ENCODE measurements at places on chromosomes 7 and 10.
A peak's percentile ranks its signal among the peaks of the same experiment; 100 is the strongest.

GRCh38 chr10:67506083-67506756 is 189.8 kb downstream of the CTNNA3 start:
- DNase-seq, result no peak

GRCh38 chr7:90859521-90859920 is 263.4 kb downstream of the CDK14 start:
- DNase-seq, result no peak

DNA sequence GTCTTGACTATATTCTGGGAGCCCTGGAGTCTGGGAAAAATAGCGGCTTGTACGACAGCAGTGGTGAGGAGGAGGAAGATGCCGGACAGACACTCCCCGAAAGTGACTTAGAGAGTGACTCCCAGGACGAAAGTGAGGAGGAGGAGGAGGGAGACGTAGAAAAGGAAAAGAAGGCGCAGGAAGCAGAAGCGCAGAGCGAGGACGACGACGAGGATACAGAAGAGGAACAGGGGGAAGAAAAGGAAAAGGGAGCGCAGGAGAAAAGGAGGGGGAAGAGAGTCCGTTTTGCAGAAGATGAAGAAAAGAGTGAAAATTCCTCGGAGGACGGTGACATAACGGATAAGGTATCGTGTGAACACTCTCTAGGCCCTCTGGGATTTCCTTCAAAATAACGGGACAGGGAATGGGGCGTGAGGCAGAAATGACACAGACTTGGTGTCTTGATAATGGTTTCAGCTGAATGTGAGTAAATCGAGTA is 908 bp downstream of the NOM1 start:
- no peak for DNase-seq

GRCh38 chr7:159104188-159104920 is 40.3 kb downstream of the VIPR2 start:
- no peak for DNase-seq

DNA sequence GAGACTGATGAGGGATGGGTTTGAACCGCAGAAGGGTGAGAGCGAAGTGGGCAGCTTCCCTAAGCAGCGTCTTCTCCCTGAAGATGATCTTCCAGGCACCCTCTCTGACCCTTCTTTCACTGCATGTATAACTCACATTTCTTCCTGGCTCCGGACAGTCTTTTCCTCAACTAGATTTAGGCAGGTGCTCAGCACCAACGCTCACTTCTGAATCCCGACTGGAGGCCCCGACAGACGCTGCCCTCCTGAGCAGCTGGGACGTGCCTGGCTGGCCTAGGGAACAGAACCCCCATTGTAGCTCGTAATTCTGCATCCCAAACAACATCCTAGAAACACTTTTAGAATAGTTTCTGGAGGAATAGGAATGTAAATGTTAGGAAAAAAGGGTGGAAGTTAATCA is 206.6 kb downstream of the DIP2C start:
- DNase-seq, result no peak

- DNase-seq, result no peak
These were observed 36.0 kb upstream of the FAM20C start for GRCh38 chr7:156111-157007.

- no peak for DNase-seq
These were observed 1.3 kb downstream of the SNX10 start for GRCh38 chr7:26292768-26293560.

DNA sequence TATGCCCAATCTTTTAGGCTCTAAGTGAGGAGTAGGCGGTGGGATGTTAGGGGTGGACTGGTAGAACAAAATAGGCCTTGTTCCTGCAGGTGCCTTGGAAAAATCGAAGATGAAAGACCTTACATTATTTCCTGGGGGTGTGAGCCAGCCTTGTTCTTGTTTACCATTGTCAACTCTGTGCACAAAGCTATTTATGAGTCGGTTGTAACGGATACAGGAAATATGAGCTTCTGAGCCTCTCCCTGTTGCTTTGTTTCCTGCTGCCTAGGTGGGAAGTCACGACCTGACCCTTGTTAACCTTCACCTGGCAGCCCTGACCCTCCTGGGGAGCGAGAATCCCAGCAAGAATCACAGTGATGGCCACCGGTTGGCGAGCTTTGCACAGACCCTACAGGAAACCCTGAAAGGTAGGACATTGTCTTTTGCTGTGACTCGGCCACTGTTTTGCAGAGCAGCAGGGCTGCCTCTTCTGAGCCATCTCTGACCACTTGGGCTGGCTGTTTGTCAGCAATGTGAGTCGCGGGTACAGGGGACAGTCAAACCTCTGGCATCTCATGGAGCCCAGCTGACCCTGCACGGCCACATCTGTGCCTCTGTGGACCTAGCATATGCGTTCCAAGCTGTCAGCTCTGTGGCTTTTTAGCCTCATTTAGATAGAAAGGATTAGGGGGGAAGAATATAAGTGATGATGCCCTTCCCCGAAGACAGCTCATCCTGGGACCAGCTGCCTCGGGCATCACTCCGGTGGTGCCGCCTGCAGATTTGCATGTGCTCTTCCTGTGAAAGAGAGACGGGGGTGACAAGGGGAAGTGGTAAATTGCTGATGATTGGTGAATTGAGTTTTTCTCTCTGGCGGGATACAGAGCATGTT is 102.1 kb upstream of the ANLN start:
- DNase-seq, result peak; percentile 29

DNA sequence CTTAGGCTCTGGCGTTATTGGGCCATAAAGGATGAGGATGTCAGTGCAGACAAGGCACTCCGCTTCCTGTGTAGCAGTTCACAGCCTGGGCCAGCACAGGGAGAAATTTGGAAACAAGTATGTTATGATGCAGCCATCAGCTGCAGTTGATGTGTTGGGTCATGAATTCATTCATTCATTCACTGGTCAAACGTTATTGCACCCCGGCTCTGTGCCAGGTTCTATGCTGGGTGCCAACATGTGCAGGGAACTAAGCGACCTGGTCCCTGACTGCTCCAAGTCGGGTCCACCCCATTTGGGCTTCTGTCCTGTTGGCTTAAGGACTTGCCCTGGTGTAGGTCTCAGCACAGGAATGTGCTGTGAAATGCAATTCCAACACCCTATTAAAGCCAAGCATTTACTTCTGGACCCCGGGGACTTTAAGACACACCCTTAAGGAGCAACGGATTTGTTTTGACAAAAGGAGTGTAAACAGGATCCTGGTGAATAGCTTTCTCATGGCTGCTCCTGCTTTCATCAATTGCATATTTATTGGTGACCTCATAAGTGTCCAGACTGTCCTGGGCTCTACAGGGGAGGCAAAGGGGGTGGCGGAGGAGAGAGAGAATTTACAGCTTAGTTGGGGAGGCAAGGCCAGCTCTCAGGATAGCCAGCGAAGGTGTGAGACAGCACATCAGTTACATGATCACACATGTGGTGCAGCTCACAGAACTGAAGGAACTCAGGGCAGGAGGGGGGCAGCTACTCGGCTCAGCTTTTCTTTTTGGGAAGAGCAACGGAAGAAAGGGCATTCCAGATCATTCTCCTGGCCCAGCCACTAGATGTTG is 158.6 kb downstream of the GRK5 start:
- DNase-seq, result no peak

- DNase-seq, result no peak
These were observed 45.8 kb downstream of the HDAC9 start for GRCh38 chr7:18541181-18541870.

DNA sequence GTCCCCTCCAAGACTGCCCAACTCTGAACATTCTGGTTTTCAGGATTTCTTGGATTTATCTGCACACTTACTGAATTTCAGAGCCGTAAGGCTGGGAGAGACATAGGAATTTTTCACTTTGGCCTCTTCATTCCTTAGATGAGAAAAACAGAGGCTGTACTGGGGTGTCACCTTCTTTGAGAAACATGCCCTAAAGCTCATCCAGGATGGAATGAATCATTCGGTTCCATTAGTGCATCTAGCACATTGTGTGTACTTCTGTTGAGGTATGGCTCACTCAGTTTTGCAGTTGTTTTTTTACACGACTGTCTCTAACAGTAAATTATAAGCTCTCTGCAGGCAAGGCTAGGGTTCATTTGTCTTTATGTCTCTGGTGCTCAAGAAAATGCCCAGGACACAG is 383.4 kb downstream of the GATA3 start:
- no peak for DNase-seq

- no peak for DNase-seq
These were observed 43.0 kb downstream of the CH25H start for GRCh38 chr10:89164080-89164479.

DNA sequence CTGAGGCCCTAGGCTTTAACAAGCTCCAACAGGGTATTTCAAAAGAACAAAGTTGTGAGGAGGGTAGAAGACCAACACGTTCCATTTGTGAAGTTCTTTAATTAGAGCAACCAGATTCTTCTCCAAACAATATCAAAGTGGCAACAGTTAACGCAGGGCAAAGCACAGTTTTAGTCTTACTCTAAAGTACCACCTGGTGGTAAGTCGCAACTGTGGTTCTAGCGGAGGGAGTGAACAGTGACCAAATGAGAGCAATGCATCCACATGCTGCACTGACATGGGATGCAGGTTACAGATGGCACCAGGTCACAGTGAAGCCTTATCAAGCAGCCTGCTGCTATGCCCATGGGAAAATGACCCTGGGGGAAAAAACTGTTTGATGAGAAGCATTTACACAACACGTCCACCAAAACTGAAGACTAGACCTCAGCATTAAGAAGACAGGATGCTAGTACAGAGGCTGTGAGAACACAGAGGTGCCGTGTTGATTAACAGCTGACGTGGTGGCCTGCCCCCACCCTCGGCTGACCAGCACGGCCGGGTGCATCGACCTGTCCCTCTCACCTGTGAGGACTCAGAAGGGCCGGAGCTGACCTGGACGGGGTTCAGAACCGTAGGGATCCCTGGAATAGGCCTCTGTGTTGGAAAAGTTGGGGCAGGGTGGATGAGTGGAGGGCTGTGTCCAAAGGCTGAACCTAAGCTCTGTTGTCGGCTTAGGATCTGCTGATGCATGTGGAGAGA is 211.2 kb downstream of the GLI3 start:
- no peak for DNase-seq

DNA sequence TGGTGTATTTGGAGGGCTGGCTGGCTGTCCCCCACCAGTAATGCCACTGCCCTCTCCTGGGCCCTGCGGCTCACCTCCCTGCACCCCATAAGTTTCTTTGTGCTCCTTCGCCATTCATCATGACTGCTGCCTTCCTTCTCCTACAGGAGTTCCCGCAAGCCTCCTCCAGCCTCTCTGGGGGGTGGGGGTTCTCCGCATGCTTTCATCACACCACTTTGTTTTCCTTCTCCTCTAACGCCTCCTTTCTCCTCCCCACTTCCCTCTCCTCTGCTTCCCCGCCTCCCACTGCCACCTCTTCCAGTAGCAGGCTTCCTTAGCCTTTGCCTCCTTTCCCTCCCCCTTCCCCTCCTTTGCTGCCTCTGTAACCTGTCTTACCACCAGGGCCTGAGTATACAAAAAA is 58.1 kb downstream of the PAX2 start:
- no peak for DNase-seq

- no peak for DNase-seq
These were observed 477 bp upstream of the FBXW4 start for GRCh38 chr10:101695404-101695890.

- DNase-seq, result no peak
These were observed 44.8 kb downstream of the GNAT3 start for GRCh38 chr7:80467069-80467468.

- DNase-seq, result no peak
These were observed 1217.3 kb downstream of the REEP3 start for GRCh38 chr10:64738462-64738861.

DNA sequence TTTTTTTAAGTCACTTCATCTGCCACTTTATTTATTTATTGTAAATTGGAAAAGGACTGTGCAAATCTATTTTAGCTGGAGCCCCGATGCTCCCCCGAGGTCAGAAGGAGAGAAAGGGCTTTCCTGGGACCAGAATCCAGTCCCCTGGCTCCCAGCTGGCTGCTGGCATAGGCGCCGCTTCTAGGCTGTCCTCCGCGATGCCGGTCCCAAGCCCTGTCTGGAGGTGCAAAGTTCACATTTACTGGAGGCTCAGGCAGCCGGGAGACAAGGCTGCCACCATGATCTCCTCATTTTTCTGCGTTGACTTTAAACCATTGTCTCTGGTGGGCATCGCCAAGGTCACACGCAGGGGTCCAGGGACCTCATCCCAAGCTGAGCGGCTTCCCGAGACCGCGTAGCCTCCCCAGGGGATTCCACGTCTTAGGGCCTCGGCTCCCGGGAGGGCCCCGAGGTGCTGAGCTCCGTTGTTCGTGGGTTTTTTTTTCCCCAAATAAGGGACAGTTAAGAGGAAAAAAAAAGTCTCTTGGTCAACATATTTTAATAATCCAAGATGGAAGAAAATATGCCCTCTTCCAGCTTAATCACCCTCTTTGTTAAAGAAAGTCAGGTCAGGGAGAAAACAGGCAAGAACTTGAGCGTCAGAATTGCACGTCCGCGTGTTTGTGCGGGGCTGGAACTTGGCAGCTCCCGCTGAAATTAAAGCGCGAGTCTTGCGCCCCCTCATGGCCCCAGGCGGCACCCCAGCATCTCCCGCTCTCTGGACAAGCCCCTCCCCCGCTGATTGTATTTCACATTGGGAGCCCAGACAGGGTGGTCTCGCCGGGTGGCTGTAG is 11.9 kb downstream of the RGR start:
- peak; percentile 25 for DNase-seq

- DNase-seq, result no peak
These were observed 111.6 kb downstream of the PRTFDC1 start for GRCh38 chr10:24840784-24841183.

- DNase-seq, result no peak
These were observed 73.2 kb downstream of the GPR37 start for GRCh38 chr7:124692425-124692824.

GRCh38 chr7:37660614-37661013 is 23.0 kb upstream of the GPR141 start:
- no peak for DNase-seq

GRCh38 chr10:20118119-20118518 is 301.9 kb downstream of the PLXDC2 start:
- no peak for DNase-seq

GRCh38 chr10:124602646-124603365 is 141.2 kb downstream of the LHPP start:
- no peak for DNase-seq

- no peak for DNase-seq
These were observed 984.9 kb upstream of the AUTS2 start for GRCh38 chr7:68613405-68613804.

GRCh38 chr7:135678612-135679575 is 16.6 kb downstream of the STMP1 start:
- no peak for DNase-seq
